ENCODE measurements at places on chromosomes 4 and X.

DNA sequence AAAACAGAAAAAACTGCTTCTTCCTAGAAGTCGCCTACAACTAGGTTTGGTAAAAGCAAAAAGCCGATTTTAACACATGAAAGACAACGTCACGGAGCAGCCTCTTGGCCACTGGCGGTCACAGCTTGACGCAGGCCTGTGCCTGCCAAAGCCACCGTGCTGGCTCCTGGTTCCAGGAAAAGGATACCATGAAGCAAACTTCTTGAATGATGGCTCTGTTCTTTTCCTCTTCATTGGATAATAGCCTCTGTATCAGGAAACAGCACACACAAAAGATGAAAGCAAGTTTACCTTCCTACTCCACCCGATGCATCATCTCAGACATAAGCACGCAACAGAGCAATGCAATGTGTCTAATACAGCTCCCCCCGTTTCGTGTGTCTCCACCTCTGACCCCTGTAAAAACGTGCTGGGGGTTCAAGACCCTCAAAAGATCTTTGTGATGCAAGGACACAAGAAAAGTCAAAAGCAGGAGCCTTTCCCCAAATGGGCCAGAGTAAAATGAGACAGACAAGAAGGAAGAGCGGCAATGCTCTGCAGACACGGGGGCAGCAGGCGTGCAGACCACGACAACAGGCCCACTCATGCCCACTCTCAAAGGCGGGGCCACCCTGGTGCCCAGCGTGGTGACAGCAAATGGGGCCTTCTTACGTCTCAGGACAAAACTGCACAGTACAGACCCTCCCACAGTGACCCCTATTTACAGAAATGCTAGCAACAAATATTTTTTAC lies 19.4 kb downstream of the GAK start:
- DNase-seq = no peak

DNA sequence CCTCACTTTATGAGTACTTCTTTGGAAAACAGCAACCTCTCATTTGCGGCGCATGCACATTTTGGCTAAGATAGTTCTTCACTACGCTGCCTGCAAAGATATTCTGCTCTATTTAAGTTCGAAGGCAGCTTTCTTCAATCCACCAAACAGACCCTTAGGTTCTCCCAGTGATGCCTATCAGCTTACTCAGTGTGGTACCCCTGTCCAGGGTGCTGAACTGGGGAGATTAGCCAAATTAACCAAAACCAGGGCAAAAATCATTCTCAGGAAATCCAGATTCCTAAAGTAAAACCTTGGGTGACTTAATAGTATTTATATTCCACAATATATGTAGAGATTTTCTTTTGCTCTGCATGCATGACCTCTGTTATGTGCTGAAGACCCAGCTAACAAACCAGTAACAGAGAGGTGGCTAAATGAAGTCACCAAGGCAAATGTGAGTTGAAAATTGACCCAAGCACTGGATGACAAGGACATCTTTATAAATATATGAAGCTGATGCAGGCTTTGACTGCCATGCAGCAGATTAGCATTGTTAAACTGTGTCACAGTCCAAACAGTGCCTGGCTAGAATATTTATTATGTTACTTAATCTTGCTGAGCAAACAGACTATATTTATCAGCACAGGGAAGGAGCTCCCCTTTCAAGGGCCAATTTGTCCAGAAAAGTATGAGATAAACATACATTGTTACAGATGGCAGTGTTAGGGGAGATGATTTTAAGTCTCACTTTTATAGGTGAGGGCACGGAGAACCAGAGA lies 418.2 kb downstream of the STIM2 start:
- DNase-seq = peak; percentile 14

GRCh38 chrX:34874763-34875162 lies 67.8 kb upstream of the FAM47B start:
- DNase-seq = no peak

DNA sequence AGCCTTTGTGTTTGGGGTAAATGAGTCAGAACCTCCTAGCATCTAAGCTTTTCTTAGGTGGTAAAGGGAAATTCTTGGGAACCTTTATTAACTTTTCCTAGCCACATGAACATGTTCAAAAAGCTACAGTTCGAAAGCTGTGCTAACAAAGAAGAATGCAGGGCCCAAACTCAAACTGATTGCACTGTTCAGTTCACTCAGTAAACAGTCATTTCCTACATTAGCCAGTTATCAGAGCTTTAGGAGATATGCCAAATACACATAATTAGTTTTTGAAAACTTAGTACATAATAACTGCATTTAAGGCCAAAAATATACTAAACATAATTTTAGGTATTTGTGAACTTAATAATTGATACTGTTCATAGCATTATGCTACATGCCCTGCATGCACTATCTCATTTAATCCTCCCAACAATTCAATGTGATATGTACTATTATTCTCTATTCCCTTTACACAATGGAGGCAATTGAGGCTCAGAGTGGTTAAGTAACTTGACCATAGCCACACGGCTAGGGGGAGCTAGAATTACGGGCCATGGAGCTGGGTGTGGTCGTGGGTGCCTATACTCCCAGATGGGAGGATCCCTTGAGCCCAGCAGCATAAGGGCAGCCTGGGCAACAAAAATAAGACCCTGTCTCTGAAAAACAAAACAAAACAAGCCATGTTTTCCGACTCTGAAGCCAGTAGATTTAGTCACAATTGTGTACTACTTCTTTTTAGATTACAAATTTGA lies 43.9 kb upstream of the PDGFRA start:
- no peak for DNase-seq

DNA sequence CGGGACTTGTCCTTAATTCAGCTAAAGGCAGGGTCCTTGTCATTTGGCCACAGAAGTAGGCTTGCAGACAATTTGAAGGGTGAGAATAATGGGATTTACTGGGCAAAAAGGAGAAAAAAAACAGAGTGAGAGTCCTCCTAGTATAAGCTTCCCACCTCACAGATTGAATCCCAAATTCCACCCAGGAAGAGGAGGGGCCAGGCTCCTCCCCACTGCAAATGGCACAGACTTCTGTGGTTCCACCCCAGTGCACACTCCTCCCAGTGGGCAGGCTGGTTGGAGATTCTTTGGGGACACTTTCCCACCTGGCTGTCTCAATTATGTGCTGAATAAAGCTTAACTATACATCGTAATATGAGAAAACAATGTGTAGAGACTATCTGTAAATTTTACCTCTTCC lies 31.6 kb downstream of the MEPE start:
- no peak for DNase-seq

DNA sequence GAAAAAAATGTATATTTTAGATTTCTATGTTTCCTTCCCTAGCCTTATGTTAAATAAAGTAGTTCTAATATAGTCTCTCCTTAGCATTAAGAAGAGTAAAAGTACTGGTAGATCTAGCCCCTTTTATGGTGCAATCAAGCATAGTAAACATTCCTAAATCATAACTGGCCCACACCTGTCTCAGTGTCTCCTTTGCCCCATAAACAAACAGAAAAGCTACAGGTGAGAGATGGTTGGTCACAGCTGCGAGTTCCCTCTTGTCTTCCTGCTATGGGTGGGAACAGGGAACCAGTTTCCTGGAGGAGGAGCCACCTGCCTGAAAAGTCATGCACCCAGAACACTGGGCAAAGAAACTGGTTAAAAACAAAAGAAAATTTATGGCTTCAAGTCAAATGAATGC lies 16.6 kb downstream of the SOWAHB start:
- DNase-seq = no peak

GRCh38 chr4:145530662-145531061 lies 49.0 kb downstream of the SMAD1 start:
- DNase-seq = no peak

DNA sequence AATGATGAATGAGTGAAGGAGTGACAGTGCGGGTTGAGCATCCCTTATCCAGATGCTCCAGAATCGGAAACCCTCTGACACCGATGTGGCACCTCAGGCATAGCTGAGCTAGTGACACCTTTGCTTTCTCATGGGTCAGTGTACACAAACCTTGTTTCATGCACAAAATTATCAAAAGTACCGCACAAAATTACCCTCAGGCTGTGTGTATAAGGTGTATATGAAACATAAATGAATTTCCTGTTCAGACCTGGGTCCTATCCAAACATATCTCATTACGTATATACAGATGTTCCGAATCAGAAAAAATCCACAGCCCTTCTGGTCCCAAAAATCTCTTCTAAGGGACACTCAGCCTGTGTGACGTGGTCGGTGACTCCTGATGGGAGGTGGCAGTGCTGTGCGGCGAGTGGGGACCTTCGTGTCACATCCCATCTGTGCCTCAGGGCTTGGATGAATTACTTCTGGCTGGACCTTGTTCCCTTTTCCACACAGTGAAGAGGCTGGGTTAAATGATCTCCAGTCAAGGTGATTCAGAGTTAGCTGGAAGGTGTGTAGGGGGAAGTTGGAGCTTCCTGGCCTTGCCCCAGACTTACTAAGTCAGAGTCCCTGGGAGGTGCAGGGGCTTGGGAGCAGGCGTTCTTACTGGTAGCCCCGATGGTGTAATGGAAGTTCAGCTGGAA lies 18.8 kb downstream of the RGS12 start:
- no peak for DNase-seq

- peak; percentile 25 for DNase-seq
Measured at GRCh38 chrX:46588263-46588662, 14.7 kb downstream of the CHST7 start.

DNA sequence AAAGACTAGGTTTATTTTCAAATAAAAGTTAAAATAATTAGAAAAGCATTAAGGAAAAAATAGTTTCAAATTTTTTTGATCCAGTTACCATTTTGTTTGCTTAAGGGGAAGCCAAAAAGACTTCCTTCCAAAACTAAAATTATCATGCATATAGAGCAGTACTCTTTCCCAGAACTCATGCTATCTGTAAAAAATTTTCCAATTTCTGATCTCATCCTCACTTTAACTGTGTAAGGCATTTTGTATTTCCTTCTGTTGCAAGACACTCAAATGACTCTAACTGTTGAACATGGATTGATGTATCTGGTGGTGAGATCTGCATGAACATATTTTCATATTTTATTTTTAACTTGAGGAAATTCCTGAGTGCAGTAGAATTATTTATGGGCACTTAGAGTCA lies 150.1 kb downstream of the ADAM29 start:
- DNase-seq = no peak

- no peak for DNase-seq
Measured at GRCh38 chr4:183223053-183223452, 97.0 kb downstream of the CLDN22 start.

DNA sequence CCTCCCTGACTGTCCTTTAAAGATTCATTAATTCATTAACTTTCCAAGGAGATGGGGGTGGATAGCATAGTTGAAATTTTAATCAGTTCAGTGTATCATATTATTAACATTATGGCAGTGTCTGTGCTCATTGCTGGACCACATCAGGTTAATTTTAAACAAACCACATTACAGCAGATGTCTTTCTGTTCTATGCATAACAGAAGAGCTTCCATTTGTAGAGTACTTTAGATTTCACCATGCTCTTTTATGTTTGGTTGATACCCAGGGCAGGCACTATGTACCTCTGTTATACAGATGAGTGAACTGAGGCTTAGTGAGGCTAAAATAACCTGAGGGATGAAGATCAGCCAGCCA lies 41.1 kb downstream of the AFF2 start:
- DNase-seq = no peak

- DNase-seq = peak; percentile 7
Measured at GRCh38 chrX:36422368-36422767, 502.8 kb downstream of the CFAP47 start.

- no peak for DNase-seq
Measured at GRCh38 chr4:54400802-54401201, 171.7 kb downstream of the PDGFRA start.

- no peak for DNase-seq
Measured at GRCh38 chr4:153027866-153028265, 91.7 kb downstream of the FHDC1 start.

DNA sequence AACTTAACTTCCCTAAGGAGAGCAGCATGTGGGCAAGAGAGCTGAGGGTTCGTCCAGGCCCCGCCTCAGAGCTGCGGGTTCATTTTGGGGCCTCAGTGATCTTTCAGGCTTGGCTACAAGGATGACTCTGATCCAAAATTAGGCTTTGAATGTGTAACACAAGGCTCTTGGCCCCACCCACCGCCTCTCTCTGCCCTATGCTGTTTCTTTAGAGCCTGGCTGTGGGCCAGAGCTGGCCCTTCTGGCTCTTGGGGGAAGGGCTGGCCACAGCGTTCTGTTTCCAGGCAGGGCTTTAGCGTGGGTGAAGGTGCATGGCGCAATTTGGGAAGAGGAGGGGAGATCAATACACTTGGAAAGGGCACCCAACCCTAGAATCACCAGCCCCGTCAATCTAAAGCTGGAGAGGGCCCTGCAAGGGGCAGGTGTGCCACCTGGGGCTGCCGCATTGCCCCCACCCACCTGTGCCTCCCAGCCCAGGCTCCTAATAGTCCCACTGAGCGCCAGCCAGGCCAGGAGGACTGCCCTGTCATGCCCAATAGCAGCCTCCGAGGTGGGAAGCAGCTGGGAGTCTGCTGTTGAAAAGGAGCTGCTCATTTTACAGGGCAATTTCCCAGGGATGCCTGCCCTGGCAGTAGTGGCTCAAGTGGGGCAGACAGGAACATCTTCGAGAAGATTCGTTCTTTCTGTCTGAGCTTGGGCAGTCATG lies 84.5 kb upstream of the MAML3 start:
- DNase-seq = peak; percentile 56

GRCh38 chrX:1803741-1804140 lies 188.9 kb downstream of the ASMT start:
- no peak for DNase-seq

GRCh38 chr4:99361268-99361898 lies 8.8 kb upstream of the ADH1C start:
- DNase-seq = no peak

- DNase-seq = no peak
Measured at GRCh38 chr4:187268940-187269339, 545.3 kb upstream of the FAT1 start.

- no peak for DNase-seq
Measured at GRCh38 chr4:115145393-115146160, 32.2 kb upstream of the NDST4 start.

GRCh38 chr4:73741750-73742489 lies 1.6 kb downstream of the CXCL8 start:
- DNase-seq = no peak

GRCh38 chr4:106676173-106676921 lies 307.8 kb upstream of the GIMD1 start:
- DNase-seq = no peak

- DNase-seq = no peak
Measured at GRCh38 chr4:122728856-122729255, 3.6 kb upstream of the BBS12 start.
